AG09319 (cell line): ENCODE measurements at places on chromosomes 12 and 14.
A peak's percentile ranks its signal among the peaks of the same experiment; 100 is the strongest.

DNA sequence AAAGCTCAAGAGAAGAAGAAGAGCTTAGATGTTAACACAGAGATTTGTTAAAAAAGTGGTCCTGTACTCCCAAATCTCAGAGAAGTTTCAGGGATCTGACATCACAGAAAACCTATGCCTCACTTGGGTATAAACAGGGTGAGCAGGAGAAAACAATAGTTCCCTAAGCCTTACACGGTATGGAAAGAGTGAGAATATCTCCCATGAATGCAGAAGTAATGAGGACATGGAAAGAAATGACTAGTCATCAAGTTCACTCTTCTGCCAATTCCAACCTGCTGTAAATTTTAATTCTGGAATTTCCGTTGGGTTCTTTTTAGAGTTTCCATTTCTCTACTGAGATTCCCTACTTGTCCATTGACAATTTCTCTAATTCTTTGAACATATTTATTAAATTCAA is 6.2 kb upstream of the PTGER2 start:
- no peak for DNase-seq

- no peak for DNase-seq
Observed at GRCh38 chr14:77580477-77580876, 36.0 kb downstream of the SPTLC2 start.

DNA sequence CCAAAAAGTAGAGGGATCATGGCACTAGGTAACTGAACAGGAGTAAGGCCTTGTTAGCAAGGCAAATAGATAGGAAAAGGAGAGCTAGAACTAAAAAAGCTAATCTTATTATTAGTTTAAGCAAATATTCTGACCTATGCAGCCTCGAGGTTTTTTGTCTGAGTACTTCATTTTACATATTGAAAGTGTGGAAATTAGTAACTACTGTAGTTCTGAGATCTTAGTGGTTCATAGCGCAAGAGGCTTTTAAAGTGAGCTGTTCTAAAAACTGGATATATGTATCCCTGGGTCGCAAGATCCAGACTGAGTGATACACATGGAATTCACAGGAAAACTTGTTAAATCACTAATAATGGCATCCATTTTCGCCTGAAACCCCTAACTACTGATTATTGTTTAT is 411.0 kb upstream of the SOX5 start:
- no peak for DNase-seq

DNA sequence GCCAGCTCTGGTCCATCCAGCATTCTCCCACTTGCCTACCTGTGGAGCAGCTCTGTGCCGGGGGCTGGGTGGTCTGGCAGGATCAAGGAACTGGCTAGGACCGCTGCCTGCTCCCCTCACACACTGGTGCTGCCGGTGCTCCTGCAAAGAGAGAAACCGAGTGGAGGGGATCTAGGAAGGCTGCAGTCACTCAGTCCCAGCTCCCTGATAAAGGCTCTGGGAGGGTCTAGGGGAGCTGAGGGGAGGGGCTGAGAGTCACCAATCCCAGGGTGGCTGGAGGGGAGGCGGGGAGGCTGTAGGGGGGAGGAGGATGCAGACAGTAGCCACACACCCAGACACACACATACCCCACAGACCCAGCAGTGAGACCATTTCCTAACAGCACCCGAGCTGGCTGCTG is at the start of gene TAC3:
Gene TAC3 (minus strand): TSS at position 182 of the 400 bp plus-strand sequence. CDS start 732 bp downstream, outside the sequence.
- DNase-seq = no peak

DNA sequence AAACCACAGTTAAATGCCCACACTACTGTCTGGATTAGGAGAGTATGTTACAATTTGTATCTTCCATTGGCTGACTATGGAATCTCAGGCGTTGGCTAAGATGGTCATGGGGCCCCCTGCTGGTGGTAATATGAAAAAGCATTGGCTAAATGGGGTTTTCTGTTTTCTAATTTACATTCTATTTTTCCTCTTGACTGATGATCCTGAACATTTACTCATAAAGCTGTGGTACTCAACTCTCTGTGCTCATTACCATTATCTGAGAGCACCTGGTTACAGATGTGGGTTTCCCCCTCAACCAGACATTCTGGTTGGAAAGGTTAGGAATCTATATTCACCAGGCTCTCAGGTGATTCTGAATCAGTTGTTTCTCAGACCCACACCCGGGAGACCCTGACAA is 64.8 kb downstream of the WSCD2 start:
- DNase-seq = no peak

DNA sequence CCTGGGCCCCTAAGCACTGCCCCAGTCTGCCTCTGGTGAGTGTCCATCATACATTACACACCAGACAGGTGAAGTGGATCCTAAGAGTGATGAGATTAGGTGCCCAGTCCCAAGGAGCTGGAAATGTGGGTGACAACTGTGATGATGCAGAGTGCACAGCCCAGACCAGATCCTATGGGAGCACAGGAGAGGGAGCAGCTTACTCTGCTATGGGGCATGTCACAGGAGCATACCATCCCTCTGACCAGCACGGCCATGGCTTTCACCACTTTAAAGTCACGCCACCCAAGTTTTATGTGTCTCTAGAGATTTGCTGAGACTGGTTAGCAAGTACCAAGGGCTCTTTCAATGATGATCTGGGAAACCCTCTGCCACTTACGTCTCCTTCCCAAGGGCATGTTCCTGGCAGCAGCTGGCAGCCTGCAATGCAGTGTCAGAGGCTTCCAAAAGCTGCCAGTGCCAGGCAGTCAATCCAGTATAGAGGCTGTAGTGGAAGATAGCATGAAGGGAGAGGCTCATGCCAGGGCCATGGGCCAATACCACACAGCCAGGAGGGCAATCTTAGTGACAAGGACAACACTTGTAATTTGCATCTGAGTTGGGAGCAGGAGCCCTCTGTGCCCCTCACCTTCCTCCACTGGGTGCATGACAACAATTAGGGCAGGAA is 40.2 kb downstream of the STAB2 start:
- DNase-seq = no peak

DNA sequence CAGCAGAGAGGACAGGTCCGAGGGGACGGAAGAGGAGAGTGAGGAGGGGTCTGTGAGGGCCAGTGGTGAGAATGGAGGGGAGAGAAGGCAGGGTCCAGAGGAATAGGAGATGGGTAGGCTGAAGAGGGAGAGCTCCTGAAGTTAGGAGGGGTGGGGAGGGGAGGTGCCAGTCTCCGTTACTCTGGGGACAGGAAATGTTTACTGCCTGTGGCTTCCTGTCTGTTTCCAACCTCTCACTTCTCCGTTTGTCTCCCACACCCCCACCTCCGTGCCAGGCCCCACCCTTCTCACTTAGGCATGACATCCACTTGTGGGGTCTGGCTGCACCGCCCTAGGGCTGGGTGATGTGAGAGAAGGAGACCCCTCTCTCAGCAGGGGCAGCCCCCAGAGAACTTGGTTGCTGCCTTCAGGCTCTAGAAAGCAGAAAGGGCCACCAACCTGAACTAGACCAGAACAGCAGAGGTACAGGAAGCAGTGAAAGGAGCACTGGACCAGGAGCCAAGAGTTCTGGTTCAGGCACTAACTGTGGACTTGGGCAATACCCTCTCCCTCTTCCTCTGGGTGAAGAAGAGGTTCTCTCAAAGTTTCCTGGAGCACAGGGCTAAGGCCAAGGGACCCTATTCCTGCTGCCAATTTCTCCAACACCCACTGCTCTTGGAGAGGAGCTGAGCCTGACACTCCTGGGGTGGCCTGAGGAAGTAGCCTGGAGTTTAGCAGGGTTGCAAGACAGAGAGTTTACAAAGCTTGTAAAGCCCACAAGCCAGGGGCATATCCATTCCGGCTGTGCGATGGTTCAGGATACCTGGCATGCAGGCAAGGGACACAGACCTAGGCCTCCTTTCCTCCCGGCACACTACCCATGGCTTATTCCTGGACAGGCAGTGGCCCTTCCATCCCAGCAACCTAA is 5.5 kb downstream of the ITGA5 start:
- DNase-seq = no peak

DNA sequence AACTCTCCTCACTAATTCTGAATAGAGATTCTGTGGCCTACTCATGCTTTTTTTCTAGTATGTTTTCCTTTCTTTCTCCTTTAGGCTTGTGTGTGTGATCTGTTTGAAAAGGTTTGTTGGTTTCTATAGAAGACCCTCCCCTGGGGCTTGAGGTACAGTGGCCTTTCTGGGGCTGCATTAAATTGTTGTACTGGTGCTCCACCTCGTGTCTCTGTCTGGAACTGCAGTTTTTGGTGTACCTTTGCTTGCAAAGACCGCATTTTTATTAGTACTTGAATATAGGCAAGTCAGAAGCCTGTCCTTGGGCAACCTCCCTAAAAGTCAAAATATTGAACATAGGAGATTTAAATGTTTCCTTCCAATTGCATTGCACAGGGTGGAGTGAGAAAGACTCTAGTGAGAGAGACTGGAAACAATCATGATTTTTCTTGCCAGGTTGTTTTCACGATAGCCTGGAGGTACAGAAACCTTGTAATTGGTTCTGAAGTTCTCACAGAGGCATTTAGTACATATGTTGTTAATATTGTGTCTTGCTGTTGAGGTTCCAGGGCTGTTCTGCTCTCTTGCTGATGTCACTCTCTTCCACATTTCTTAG is 39.0 kb downstream of the SLCO1B1 start:
- peak; percentile 5 for DNase-seq

- no peak for DNase-seq
Observed at GRCh38 chr12:42473561-42473960, 116.0 kb downstream of the PRICKLE1 start.

DNA sequence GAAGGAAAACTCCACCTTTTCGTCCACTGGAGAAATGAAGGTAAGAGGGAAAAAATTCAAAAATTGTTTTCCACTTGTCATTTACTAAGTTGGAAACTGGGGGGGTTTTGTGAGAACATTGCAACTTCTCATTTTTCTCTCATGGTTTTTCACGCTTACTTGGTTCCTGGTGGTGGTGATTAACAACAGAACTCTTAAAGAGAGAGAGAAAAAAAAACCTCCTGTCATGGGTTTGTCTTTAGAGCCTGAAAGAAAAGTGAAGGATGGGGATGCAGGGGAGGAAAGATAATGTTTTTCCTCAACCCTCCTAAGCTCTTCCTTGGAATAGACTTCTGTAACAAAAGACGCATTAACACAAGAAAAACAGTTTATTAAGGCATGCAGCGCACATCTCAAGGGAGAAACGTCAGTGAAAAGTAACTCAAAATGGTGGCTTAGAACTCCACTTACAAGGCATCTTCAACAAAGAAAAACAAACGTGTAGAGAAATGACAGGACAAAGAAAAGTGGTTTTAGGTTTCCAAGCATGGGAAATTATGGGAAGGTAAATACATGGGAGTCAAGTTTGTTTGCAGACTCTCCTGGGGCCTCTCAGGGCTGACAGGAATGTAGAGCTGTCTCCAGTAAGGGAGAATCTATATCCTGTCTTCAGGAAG is 81.9 kb upstream of the ATF7IP start:
- no peak for DNase-seq

DNA sequence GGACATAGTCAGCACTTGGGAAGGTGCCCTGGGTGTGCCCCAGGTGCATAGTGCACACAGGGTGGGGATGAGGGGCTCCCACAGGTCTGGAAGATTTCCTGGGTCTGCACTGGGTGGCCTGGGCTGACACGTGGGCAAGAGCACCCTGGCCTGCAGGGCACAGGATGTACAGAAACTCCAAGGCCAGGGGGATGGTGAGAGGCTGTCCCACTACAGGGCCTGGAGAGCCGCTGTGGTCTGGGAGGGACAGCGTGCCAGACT is 35.8 kb upstream of the PPP1R13B start:
- no peak for DNase-seq

DNA sequence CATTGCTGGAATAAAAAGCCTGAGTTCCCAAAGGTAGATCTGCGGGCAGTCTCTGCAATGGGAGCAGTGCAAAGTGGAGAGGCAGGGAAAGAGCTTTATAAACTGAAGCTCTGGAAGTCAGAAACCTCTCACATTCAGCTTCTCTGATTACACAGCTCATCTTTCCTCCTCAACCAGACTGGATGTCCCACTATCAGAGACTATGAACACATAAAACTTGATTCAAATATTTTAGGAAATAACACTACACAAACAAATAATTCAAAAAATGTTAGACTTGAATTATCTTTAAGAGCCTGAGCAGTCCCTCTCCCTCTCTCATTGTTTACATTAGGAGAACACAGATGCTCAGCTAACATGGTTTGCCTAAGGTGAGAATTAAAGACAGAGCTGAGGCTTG is 72.9 kb downstream of the DENND5B start:
- no peak for DNase-seq

DNA sequence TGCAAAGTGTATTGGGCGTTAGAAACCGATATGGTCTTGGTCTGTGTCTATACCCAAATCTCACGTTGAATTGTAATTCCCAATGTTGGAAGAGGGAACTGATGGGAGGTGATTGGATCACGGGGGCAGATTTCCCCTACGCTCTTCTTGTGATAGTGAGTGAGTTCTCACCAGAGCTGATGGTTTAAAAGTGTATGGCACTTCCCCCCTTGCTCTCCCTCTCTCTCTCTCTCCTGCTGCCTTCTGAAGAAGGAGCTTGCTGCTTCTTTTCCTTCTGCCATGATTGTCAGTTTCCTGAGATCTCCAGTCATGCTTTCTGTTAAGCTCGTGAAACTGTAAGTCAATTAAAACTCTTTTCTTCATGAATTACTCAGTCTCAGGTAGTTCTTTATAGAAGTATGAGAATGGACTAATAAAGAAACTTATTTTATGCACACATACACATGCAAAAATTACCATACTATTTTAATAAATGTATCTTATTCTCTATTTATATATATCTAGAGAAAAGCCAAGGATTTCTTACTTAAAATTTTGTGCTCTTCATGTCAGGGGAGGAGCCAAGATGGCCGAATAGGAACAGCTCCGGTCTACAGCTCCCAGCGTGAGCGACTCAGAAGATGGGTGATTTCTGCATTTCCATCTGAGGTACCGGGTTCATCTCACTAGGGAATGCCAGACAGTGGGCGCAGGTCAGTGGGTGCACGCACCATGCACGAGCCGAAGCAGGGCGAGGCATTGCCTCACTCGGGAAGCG is 1891.0 kb upstream of the FLRT2 start:
- DNase-seq = no peak
